Cortex of kidney (tissue), 1 donor: ENCODE measurements at places on chromosomes 1 and 21.

DNA sequence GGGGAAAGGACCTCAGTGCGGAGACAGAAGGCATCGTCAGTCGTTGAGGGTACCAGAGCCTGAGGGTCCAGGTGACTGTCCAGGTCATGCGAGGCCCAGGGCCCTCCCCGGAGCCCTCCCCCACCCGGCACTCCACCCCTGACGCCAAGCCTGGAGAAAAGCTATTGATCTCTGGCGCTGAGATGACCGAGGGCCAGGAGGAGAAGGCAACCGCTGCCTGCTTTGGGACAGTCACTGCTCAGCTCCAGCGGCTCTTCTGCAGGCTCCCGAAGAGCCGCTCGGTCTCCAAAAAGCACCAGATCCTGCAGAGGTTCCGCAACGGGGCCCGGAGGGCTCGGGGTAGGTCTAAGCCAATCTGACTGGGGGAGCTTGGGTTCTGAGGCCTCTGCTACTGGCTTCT lies 10.9 kb downstream of the RASSF5 start:
- DNase-seq: no peak

DNA sequence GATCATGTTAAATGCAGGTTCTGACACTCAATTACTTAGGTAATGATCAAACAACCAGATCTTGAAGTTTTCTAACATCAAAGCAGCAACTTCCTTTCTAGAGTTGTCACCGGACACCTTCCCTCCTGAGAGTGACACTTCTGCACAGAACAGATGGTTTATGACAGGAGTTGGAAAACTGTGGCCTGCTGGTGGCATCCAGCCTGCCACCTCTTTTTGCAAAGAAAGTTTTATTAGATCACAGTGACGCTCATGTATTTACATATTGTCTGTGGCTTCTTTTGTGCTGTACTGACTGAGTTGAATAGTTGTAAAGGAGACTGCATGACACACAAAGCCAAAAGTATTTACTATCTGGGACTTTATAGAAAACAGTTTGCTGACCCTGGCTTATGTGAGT lies 28.3 kb downstream of the DDR2 start:
- no peak for DNase-seq

GRCh38 chr21:35316933-35317332 lies 267.8 kb upstream of the RUNX1 start:
- DNase-seq: no peak

- DNase-seq: no peak
Observed at GRCh38 chr1:151960780-151961513, 32.7 kb downstream of the S100A10 start.

DNA sequence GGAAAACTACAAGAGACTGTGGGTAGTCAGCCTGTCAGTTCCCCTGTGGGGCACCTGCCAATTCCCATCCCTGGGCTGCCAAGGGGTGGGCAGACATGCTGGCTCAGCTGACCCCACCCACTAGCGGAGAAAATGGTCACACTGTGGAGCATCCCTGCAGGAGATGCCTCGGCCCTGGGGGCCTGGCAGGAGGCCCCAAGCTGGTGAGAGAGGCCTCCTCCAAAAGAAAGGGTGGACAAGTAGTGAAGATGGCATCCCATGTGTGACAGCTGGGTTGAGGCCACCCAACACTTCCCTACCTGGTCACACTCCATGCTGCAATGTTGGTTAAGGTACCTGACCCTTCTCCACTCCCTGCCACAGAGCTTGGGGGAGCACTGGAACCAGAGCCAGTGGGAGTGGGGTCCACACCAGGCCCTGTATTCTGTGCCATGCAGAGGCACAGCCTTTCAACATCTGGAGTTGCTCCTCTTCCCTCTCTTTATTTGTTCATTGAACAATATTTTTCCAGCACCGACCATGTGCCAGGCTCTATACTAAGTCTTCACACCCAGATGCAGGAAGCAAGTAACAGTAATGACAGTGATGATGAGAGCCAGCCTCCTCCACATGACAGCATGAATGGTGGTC lies 59.5 kb downstream of the KLHDC7A start:
- DNase-seq: no peak

- no peak for DNase-seq
Observed at GRCh38 chr21:35063428-35064172, 14.5 kb upstream of the RUNX1 start.
